Stimulated activated CD4-positive, alpha-beta T cell treated with anti-CD3 and anti-CD28 coated beads, TNF-alpha, amount 100 ng/mL, for 24 hours (primary cell): ENCODE measurements at places on chromosomes 5 and 9.

- DNase-seq = no peak
Observed at GRCh38 chr5:151555760-151556576, 35.2 kb downstream of the FAT2 start.

GRCh38 chr9:135612981-135613910, 26.1 kb downstream of the GLT6D1 start:
- DNase-seq = no peak

GRCh38 chr9:87160148-87161102, 213.1 kb upstream of the GAS1 start:
- no peak for DNase-seq

DNA sequence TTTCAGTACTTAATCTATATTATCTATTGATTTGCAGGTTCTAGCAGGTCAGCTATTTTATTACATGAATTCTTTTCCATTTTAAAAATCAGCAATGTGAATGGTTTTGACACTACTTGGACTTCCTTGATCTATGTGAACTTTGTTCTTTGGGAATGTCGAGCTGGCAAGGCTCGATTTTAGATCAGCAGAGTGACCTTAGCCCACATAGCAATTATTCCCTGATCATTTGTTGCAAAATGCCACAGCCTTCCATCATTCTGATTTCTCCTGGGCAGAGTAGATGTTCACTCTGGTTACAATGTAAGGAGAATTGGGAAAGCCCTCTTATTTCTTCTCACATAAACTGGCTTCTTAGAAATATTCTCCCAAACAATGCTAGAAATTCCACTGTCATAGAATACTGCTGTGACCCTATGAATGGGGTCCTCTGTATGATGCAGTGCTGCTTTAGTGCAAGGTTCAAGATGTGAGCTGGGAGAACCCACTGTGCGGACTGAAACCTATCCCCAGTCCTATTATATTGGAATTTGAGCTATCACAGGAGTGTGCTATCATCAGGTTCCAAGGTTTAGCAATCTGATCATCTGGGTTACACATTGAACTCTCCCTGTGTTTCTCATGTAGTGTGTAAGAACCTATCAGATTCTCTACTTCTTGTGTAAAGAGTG, 15.7 kb upstream of the GDA start:
- no peak for DNase-seq

DNA sequence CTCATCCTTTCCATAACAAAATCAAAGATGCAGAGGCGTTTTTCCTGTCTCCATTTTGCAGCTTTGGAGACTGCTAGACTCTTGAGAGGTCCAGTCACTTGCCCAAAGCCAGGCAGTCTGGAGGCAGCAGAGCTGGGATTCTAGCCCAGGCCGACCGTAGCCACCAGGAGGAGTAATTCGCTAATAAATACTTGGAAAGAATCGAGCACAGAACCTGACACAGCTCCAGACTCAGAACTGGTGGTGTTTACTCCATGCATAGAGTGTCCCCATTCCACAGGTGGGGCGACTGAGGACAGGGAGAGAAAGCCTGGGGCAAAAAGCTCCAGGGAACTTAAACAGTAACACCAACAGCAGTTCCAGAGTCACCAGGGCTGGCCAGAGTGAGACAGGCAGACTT, 10.7 kb upstream of the CERCAM start:
- DNase-seq = no peak

DNA sequence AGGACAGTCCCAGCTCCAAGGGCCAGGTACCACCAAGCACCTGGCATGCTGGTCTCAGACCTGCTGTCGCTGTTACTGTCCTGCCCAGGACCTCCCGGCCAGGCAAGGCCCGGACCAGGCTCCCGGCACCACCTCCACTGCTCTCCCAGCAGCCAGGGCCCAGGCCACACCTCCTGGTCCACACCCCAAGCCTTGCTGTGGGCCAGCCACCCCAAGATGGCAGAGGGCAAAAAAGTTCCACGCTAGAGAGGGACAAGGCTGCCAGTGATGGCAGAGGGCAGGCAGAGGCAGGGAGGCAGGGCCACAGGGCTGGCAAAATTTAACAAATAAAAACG, 1.1 kb downstream of the DNLZ start:
- no peak for DNase-seq

GRCh38 chr5:152855441-152855840, 450.4 kb upstream of the NMUR2 start:
- no peak for DNase-seq

DNA sequence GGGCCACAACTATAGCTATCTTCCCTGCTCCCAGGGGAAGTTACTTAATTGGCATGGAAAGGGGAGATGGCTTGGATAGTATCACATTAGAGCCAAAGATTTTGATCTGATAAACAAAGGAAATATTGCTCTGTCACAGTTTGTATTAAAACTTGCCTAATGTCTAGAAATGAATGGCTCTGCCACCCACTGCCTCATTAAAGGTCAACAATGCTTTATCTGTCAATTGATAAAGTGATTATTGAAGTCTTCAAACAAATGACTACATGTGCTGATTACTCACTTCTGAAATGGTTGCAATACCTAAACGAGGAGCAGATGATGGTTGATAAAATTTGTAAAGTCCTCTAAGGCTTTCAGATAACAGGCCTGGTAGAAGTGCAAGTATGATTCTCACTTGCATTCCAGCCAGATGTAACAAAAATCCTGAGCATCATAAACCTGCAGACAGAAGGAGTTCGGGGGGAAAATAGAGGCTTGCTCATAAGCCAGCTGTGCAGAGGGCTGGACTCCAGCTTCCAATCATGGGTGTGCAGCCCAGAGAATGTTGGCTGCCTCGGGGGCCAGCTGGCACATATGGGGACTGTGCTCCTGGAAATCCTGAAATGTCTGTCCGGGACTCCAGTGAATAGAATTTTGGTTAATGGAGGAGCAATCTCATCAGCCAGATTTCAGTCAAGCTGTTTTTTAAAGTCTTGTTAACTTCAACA, 200.5 kb upstream of the SLC27A6 start:
- no peak for DNase-seq

GRCh38 chr5:107533910-107534876, 136.5 kb downstream of the EFNA5 start:
- no peak for DNase-seq

GRCh38 chr9:103713631-103714030, 380.5 kb upstream of the SMC2 start:
- DNase-seq = no peak

DNA sequence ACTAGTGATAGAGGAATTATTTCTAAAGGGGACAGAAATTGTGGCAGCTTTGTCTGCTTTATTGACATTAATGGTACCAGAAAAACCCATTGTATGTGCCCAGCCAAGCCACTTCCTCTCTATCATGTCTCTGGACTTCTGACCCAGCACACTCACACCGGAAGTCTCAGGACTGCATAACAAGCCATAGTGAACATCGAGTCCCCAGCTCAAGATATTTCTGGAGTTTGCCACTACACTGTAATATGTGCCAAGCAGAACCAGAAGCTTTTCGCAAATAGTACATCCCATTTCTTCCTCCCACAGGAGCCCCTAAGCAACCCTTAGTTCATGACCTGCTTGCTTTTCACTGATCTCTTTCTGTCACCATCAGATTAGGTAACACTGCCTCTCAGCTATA, 187.4 kb upstream of the GHR start:
- no peak for DNase-seq

- DNase-seq = no peak
Observed at GRCh38 chr5:96940586-96940985, 4.7 kb downstream of the LNPEP start.

DNA sequence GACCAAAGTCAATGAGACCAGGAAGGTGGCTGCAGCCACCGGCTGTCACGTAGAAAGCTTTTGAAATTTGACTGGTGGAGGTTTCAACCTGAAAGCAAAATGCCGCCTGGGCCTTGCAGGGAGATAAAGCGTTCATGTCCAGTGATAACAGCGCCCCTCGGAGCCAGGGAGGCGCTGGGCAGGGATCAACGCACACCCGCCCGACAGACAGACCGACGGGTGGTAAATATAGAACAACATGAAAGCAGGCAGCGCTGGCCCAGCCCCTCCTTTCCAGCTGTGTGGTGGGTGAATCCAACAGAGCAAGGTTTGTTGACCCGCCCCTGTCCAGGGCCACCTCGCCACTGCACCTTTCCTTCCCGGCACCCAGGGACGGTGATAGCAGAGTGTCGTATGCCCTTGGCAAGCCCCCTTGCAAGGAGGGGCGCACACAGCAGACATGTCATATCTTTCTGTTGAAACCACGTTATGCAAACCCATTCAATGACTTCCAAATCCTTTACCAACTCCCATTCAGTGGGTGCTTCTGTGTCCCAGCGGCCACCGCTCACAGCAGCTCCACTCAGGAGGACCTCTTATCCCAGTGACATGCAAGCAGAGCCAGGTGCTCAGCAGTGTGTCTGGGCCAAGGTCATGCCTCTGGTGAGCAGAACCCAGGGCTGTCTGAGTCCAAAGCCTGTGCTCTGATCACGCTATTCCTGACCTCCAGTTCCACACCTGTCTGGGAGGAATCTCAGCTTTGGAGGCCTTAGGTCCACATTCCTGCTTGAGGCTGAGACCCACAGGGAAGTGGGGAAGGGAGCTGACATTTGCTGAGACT, 38.7 kb downstream of the NKX2-5 start:
- no peak for DNase-seq

DNA sequence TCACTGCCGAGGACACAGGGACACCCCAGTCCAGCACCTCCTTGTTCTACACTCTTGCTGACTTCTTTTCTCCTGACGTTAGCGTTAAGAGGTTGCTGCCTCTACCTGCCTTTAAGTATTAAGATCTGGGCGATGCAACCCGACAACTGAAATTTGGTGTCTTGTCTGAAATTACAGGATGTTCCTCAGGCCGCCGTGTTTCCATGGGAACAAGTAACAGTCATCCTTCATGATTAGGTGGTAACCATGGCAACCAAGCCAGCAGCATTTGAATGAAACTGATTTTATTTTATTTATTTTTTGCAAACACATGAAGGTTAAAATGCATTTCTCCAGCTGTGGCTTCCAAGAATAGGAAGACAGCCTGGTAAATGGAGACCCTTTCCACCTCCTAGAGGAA, 20.8 kb downstream of the DAB2IP start:
- no peak for DNase-seq

GRCh38 chr5:74575741-74576538, 64.6 kb downstream of the ENC1 start:
- no peak for DNase-seq

DNA sequence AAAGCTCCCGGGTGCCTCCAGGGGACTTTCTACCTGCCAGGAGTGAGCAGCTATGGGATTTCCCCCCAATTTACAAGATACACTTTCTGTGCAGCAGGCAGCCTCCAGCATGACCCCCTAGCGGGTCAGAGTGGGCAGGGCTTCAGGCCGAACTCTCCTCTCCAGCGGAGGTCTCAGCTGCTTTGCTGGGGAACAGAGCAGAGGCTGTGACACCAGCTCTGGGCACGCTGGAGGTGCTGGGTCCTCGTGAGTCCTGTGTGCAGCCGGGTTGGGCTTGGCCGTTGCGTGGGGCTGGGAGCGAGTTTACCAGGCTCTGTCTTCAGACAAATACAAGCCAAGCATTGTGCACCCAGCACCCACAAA, 2.9 kb downstream of the NRARP start:
- no peak for DNase-seq

DNA sequence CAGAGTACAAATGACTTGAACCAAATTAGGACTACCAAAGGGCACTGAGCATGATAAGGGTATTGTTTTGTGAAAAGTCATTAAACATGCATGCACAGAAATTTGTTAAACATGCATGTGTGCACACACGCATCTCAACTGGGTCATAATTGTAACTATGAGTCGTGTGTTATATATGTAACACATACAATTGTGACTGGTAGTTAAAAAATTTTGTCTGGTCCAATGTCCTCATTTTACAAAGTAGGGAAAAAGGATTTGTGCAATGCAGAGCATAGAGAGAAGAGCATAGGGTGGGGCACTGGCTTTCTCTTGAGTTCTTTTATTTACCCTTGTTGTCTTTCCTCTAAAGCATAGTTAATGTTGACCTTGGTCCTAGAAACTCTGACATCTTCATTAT, 19.3 kb upstream of the IGFBPL1 start:
- DNase-seq = no peak

DNA sequence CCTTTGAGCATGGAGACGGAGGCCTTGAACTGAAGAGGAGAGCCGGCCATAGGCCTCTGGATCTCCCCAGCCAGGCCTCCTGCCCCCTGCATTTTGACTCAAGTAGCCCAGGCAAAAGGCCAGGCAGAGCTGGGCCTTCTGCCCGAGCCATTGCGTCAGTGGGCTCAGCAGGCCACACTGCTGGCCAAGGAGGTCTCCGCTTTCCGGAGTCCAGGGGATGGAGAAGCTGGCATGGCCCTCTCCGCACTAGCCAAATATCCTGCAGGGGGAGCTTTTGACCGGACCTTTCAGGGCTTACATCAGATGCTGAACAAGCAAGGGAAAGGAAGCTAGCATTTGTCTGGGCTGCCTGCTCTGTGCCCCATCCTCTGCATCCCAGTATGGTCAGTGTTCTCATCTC, 386.8 kb downstream of the TRIM36 start:
- no peak for DNase-seq

DNA sequence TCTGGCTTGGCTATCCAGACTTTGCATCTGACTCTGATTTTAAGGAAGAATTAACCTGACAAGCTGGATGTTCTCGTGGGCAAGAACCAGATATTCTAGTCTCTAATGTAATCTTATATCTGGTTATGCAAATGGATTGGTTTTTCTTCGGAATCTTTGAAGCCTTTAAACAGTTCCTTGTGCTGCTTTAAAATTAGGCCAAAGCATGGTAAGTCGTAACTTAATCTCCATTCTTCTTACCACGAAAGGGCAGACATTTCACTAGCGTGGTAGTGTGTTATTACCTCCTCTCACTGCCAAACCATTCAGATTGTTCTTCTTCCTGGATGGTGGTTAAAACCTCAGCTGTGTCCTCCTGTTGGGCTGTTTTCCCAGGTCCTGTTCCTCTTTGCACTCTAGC, 34.1 kb upstream of the TTC23L start:
- no peak for DNase-seq

DNA sequence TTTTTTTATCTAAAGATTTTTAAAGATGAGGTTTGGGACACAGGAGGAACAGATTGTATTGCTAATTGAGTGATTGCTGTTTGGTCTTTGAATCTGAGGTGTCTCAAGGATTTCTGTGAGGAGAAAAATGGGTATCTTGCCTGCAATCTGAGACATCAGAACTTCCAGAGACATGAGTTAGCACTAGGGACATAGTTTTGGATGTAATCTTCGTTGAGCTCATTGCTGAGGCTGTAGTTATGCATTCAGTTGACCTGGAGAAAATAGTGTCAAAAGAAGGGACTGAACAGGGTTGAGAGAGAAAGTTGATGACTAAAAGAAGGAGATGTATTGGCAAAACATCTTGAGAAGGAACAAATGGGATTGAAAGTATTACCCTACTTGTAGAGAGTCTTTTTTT, 24.6 kb downstream of the C9orf85 start:
- DNase-seq = no peak
